ENCODE measurements at places on chromosomes 11 and 22.
A peak's percentile ranks its signal among the peaks of the same experiment; 100 is the strongest.

DNA sequence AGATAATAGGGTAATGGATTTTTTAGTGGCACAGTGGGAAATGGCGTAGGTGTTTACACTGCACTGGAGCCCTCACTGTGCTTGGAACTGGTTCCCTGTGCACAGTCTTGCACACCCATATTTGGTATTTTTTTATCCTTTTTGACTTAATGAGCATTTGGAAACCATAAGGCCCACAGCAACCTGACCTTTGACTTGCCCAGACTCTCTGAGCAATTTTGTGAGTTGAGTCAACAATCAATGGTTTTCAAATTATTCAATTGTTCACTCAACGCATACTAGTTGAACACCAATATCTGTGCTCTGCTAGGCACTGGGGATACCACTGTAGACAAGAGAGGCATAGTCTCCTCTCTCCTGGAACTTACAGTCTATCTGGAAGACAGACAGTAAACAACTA, 14.3 kb downstream of the CD44 start:
- DNase-seq: no peak

DNA sequence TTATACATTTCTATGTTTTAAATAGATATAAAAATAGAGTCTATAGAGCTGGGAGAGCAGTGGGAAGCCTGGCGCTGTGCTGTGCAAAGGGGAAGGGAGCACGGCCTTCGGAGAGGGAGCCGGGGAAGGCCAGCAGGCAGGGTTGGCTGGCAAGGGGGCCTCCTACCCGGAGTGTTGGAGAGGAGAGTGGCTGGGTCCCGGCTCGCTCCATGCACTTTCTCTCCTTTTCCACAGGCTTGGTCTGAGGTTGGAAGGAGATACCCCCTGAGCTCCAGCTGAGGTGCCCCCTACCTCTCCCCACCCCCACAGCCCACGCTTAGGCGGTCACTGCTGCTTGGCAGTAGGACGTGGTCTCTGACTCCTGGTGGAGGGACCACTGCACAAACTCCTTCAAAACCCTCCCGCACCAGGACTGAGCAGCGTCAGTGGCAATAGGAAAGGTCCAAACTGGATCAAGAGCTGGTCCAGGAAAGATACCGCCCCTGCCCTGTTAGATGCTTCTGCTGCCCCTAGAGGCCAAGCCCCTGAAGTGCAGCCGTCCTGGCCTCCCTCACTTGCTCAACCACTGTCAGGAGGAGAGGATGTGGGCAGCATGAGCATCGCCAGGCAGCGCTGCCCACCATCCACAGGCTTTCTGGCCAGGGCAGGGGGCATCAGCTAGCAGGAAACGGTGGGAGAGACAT, 52.9 kb downstream of the SYT13 start:
- peak; percentile 30 for DNase-seq

- no peak for DNase-seq
These were observed 15.3 kb downstream of the TAB1 start for GRCh38 chr22:39414886-39415285.

GRCh38 chr11:68796801-68797200, 44.9 kb downstream of the CPT1A start:
- DNase-seq: no peak

GRCh38 chr11:73493956-73494598, 103.8 kb downstream of the FAM168A start:
- DNase-seq: no peak

DNA sequence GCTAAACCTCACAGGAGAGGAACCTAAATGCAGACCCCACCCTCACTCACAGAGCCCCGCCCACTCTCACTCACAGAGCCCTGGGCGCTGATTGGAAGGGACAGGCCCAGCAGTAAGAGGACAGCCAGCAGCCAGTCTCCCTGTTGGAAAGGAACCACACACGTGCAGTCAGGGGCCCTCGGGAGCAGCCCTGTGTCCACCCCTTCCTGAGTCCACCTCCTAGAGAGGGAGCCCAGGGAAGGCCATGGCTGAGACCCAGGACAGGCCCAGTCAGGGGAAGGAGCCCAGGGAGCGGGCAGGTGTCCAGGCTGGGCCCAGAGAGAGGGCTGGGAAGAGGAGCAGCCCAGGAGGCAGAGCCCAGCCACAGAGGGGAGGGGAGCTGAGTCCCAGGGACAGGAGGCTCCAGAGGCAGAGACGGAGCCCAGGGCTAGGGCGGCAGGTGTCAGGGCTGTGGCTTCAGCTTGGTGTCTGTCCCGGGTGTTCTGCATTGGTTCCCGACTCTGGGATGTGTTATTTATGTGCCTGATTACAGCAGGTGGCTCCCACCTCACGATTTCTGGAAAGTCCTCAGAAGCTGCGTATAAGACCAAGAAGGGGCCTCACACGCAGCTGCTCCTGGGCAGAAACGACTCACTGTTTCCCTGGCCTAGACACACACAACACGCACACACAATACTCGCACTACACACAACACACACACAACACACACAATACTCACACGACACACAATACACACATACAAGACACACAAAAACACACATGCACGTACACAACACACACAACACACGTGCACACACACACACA, 9.0 kb upstream of the APOBEC3H start:
- DNase-seq: no peak

- DNase-seq: no peak
These were observed 10.3 kb upstream of the WNT7B start for GRCh38 chr22:45987136-45987861.

GRCh38 chr11:120209746-120210625, 846 bp upstream of the OAF start:
- no peak for DNase-seq

DNA sequence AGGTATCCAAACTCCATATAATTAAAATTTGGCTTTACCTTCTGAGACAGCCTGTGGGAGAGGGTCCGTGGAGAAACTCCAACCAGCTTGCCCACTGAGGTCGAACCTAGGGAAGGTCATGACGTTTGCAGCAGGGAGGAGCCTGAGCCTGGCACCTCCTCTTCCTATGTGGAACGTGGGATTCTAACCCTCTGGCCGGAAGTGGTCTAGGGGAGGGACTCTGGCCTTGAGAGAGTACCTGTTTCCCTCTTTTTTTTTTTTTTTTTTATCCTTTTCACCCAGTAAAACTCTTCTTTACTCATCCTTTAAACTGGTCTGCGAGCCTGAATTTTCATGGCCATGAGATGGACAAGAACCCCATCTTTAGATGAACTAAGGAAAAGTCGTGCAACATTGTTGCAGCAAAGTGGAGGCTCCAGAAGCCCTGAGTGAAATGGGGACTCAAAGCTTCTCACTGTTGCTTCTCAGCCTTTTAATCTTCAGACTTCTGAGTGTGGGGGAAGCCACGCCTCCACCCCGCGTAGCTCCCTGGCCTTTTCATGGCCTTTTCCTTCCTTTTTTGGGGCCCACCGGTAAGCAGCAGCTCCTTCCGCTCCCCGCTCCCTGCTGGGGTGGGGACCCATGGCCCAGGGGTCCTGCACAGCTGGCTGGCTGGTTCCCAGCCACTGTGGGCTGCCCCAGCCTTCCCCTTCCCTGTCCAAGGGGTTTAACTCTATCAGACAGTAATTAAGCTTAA, 1359.9 kb downstream of the LRRC4C start:
- DNase-seq: no peak

GRCh38 chr22:36409911-36410756, 22.4 kb upstream of the MYH9 start:
- DNase-seq: no peak

- DNase-seq: no peak
These were observed 26.5 kb upstream of the MUC5AC start for GRCh38 chr11:1131033-1131911.

DNA sequence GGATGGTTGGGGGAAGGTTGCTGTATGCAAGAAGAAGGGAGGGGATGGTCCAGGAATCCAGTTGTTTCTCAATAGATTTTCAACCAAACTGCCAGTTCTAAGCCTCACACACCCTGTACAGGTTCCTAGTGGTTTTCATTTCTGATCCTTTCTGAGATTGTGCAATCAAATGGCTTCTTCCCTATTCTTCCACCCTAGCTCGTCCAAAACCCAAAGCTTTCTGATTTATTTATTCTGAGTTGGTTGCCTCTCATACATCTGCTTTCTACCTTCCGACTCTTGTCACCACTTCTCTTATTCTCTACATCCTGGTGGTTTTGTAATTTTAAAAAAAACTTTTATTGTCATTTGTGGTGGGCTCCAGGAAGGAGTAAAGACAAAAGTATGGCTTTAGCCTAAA, 12.6 kb downstream of the OR5A2 start:
- DNase-seq: no peak

DNA sequence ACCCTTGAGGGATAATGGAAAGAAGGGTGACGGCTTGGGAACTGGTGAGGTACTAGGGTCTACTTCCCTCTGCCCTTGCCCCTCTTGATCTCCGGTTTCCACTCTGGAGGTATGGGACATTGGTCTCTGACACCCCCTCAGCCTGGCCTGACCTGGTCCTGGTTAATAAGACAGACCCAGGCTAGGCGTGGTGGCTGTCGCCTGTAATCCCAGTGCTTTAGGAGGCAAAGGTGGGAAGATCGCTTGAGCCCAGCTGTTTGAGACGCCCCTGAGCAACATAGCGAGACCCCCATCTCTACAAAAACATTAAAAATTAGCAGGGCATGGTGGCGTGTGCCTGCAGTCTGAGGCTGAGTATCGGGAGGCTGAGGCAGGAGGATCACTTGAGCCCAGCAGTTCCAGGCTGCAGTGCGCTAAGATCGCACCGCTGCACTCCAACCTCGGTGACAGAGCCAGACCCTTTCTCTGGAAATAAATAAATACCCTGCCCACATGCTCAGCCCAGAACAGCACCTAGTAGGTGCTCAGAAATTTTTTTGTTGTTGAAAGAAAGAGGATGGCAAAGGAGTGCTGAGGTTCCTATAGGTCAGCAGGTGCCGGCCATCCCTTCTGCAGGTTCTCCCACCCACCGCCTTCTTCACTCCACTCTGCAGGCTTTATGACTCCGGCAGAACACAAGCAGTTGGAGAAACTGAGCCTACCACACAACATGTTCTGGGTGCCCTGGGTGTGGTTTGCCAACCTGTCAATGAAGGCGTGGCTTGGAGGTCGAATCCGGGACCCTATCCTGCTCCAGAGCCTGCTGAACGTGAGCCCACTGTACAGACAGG, 6.3 kb downstream of the BEST1 start:
- DNase-seq: no peak

DNA sequence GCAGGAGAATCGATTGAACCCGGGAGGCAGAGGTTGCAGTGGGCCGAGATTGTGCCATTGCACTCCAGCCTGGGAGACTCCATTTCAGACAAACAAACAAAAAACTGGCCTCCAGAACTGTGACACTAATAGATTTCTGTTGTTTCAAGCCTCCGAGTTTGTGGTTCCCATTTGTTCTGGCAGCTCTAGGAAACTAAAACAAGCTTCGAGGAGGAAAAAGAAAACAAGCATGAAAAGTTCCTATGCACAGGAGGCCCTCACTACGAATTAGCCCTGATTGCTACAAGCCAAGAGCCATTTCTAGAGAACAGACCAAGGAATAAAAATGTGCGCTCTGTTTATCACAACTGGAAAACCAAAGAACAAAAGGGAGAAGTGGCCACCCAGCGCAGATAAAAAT, 47.8 kb upstream of the SHANK2 start:
- no peak for DNase-seq

GRCh38 chr11:72818971-72819370, 4.8 kb downstream of the ATG16L2 start:
- DNase-seq: no peak

DNA sequence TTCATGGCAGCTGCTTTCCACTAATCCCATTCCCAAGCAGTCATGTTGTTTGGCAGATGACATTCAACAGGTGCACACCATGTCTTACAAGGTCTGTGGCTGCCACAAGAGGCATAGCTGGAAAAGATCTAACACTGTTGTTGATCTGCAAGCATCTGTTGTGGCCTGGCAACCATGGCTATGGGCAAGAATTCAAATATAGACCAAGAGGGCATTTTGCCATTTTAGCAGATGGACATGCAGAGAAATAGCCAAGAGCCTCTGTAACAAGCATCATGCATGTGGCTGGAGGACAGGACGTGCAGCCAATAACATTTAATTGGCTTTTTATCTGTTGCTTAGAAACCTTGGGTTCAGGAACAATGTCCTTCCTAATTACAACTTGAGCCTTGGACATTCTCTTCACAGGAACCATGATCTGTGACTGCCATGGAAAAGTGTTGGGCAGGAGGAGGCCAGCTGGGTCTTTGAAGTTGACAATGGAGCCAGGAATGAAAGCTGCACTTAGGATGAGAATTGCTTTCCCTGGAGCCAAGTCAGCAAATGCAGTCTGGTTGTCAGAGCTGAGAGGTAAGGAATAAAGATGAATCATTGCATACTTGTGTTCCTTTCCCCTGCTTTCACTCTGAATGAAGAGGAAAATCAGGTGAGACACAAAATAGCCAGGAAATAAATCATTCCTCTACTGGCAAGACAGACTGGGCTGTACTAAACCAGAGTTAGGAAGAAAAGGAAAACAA, 113.6 kb upstream of the ANO5 start:
- no peak for DNase-seq

- DNase-seq: no peak
These were observed 873 bp downstream of the GPHA2 start for GRCh38 chr11:64934682-64935358.

GRCh38 chr22:42928969-42929837, 72.1 kb upstream of the ARFGAP3 start:
- DNase-seq: no peak

GRCh38 chr22:39800790-39801520, 92.6 kb downstream of the ENTHD1 start:
- DNase-seq: no peak

GRCh38 chr11:63763496-63764339, 4.9 kb downstream of the ZFTA start:
- no peak for DNase-seq

DNA sequence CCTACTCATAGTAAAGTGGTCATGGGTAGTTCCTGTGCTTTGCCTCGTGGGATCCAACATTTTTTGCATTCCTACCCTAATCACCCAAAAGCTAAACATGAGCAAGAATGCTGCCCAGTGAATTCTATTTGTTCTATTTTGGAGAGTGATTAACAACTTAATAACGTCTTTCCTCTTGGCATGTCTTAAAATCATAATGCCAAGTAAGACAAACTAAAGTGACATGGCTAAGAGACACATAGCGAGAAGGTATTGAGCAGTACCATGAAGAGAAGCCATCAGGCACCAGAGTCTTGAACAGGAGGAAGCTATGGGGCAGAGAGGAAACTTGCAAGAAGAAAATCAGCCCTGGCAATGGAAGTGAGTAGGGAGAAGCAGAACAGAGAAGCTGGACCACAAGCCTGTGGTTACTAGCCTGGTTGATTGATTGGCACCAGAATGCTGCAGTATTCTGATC, 32.0 kb downstream of the EXPH5 start:
- DNase-seq: no peak

DNA sequence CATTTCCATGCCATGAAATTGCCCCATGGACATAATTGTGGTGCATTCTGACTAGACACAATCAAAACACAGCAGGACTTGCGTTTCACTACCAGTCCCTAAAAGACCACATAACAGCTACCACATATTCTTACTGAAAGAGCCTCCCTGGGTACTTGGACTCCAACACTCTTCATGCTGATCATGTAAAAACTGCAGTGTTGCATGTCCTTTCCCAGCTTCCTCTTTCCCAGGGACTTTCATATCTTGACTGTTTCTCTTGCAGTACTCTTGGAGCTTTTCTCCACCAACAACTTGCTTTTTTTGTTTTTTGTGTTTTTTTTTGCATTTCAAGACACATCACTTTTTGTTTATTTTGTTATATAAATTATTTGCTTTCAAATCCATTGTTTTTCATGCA, 22.9 kb downstream of the MS4A6E start:
- DNase-seq: no peak

Data from stimulated activated CD8-positive, alpha-beta memory T cell treated with anti-CD3 and anti-CD28 coated beads, Interleukin-15, amount 100 ng/mL, for 24 hours (primary cell).